Right ventricle myocardium inferior (tissue), 1 donor: ENCODE measurements at places on chromosomes 2 and 18. TPM values are rescaled to one million over a fixed set of nuclear protein-coding genes. Genes with fewer than 3 reads are reported as not detected.

The MAPK4 gene
- 34.1 TPM for total RNA-seq

- DNase-seq: no peak
Measured at GRCh38 chr2:172050479-172051125, 34.7 kb upstream of the DLX1 start.

DNA sequence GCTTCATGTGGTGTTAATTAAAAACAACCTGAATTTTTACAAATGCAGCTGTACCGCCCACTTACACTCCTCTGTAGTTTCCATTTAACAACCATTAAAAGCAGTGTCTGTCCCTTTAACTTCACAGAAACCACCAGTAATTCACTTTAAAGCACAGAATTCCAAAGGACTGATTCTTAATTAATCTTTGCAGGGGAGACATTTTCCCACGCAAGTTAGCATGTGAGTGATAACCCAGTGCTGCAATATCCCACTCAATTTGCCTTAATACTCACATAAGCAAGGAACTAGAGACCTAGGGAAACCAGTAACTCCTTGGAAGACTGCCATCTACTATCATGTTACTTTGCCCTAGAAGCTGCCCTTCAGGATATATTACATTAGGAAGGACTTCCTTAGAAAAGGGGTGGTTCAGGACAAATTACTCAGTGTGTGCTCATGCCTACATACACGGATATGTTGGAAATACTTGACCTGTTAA, 102.3 kb downstream of the OSR1 start:
- DNase-seq: no peak

GRCh38 chr2:74887960-74888700, 54.2 kb downstream of the HK2 start:
- DNase-seq: no peak

The SERPINB10 gene
- not detected for total RNA-seq

The IGFBP5 gene
- total RNA-seq: 156 TPM

DNA sequence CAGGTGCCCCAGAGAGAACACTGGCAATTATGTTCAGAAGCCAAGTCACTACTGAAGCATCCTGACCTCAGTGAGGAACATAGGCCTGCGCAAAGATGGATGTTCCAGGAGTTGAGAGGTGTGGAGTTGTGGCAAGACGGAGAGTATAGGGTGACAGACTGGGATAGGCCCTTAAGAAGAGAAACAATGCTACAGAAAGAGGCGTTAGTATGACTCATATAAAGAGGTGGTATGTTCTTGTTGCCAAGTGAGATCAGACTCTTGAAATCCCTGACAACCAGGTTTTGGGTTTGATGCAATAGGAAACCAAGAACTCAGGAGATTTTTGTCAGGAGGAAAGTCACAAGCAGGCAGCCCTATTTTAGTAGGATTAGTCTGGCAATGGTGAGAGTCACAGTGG, 185.6 kb downstream of the RIT2 start:
- DNase-seq: no peak

- DNase-seq: no peak
Measured at GRCh38 chr2:32135409-32135808, 30.3 kb upstream of the SLC30A6 start.

DNA sequence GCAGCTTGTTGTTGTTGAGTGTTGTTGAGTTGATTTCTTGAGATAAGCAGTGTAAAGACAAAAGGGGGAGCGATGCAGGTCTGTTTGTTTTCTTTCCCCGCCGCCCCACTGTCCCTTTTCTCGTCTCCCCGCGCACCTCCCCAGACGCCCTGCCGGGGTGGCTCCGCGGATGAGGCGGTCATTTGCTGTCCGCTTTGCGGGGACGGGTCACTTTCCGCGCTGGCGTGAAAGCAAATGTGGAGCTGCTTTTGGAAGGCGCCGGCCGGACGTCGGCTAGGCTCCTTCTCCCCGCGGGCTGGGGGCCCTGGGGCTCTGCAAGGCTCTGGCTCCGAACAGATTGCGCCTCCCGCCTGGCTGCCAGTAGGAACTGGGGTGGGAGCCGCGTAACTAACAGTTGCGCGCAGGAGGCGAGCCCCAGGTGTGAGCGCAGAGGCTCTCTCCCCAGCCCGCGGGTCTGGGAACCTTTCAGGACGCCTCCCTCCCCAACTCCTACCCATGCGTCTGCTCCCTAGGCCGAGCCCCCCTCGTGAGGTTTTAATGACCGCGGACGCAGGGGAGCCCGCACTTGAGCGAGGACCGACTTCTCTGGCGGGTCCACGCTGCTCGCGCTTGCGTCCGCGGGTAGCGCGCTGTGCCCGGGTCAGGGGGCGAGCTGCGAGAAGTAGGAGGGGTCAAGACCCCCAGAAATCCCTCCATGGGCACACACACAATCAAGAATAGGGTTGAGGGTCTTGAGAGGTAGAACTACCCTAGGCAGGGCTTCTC, 146.6 kb downstream of the MEIS1 start:
- DNase-seq: no peak

- no peak for DNase-seq
Measured at GRCh38 chr2:163157891-163158496, 319.4 kb upstream of the KCNH7 start.

The LYPD1 gene
- not detected for total RNA-seq

- no peak for DNase-seq
Measured at GRCh38 chr2:164705412-164706167, 84.3 kb upstream of the GRB14 start.

DNA sequence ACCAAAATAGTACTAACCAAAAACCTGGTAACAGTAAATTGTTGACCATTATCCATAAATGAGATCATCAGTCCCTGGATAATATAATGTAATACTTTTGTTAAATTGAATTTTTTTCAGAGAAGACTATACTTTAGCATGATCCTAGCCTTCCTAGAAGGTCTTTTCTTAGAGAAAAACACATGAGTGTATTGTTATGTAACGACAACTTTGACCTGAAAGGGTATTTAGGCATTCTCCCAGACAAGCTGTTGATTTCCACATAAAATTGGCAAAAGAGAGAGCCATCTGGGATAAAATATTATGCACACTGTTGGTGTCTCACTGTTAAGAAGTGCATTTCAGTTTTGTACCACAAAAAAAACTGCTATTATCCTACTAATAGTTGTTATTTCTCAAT, 120.0 kb upstream of the MAPRE2 start:
- DNase-seq: no peak

GRCh38 chr18:74062037-74062436, 85.6 kb downstream of the FBXO15 start:
- DNase-seq: no peak

DNA sequence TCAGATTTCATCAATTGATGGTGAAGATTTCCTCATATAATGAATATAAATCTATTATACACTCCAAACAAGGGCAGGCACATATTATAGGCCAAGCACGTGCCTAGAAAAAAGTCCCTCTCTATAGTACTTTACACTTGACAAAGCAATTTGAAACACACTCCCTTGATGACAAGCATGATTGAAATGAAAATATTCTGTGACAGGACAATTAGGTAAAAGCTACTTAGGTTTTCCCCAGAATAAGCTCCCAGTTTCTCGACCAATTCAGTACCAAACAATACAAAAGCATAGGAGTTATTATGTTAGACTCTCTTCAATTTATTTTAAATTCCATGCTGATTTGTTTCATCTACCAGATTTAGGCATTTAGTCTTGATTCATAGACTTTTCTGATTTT, 47.7 kb downstream of the CCDC68 start:
- no peak for DNase-seq

DNA sequence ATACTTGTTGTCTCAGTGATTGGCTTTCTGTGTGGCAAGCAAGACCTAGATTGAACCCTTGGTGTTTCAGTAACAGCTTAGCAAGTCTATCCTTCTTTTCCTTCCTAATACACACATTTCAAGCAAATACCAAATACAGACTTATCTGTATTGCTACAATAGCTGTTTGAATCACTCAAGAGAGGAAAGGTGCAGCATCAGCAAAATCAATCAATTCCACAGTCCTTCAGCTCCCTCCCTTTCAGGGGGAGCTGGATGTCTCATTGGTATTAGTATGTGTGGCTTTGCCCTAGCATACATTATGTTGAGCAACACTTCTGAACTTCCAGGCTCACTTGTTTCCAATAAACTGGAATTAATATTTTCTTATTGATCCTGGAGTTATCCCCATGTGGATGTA, 323.1 kb downstream of the TMX3 start:
- DNase-seq: no peak

GRCh38 chr18:48913201-48913600, 37.6 kb downstream of the SMAD7 start:
- DNase-seq: no peak

DNA sequence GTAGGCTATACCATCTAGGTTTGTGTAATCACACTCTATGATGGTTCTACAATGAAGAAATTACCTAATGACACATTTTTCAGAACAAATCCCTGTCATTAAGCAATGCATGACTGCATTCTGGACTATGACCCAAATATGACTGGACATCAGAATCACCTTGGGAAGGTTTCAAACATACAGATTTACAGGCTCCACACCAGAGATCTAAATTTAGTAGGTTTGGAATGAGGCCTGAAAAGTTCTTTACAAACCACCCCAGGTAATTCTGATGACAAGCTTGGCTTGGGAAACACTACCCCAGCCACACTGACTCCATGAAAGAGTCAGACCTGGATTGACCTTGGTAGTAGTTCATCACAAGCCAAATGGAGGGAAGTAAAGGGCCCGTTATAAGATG, 52.2 kb upstream of the NFE2L2 start:
- no peak for DNase-seq
